ENCODE measurements at places on chromosomes 5 and 9.

GRCh38 chr5:72456391-72457074 is 50.7 kb downstream of the ZNF366 start:
- DNase-seq, result no peak

DNA sequence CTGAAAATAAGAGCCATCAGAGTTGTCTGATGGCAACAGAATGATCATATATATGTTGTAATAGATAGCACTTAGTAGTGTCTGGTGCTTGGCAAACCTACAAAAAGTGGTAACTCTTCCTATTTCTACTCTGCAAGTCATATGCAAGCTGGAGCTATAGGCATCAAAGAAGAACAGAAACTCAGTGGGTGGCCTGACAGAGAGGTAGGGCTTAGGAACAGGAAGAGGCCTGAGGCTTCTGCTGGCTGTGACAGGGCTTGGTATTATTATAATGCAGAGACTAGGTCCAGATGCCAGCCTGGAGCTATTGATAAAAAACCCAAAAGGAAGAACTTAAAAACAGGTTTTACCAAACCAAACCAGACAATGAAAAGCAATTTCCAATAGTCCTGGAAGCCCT is 4.4 kb upstream of the DIAPH1 start:
- no peak for DNase-seq

GRCh38 chr5:135887881-135888614 is 7.6 kb downstream of the IL9 start:
- DNase-seq, result no peak

GRCh38 chr9:130298662-130299279 is 33.2 kb downstream of the HMCN2 start:
- no peak for DNase-seq

GRCh38 chr9:4106760-4107143 is 193.1 kb downstream of the GLIS3 start:
- no peak for DNase-seq

DNA sequence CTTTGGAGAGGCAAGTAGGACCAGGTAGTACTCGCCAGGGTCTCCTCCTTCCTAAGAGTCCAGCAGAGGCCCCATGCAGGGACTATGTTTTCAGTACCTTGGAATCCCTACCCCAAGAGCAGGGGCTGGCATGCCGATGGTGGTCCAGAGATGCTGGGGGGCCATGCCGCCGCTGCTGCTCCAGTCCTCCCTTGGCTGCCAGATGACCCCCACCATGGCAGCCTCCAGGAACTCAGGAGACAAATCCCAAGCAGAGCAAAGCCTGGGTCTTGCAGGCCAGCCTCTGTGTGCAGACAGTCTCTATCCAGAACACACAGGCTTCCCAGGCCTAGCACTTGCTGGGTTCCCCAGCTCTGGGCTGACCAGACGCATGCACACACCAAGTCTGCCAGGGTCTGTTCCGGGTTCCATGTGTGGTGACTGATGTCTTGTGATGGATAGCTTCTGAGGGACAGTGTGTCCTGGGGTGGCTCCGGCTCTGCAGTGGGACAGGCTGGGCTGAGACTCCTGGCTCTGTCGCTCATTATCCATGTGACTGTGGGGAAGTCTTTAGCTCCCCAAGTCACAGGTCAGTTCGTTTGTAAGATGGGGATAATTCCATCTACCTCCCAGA is 127.3 kb downstream of the CRB2 start:
- DNase-seq, result no peak

GRCh38 chr9:100459963-100460362 is 13.0 kb upstream of the TMEFF1 start:
- DNase-seq, result no peak

GRCh38 chr5:97840643-97841042 is 657.6 kb upstream of the RIOK2 start:
- DNase-seq, result no peak

GRCh38 chr5:147949711-147950573 is 43.6 kb upstream of the C5orf46 start:
- DNase-seq, result no peak

GRCh38 chr5:153959134-153959957 is 79.4 kb downstream of the FAM114A2 start:
- no peak for DNase-seq

DNA sequence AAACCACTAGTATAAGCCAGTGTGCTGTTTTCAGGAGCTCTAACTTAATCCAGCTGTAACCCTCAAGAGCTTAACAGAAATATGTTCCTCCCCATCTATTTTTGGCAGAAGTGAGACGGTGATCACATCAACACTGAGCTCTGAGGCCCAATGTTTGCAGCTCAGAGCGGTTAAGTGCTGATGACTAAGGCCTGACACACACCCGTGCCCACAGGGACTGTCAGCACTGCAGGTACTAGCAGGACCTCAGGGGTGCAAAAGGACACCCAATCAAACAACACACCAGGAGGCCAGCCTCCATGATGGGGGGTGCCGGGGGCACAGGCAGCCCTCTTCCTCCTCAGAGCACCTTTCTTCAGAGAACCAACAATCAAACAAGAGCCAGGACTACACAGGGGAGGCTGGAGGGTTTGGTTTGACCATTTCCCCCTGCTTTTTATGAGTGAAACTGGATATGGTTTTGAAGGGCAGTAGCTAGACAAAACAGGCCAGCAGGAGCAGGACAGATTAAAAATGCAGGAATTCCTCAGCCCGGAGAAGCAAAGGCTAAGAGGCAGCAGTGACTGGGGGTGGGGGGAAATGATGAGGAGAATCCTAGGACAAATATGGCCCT is 61.3 kb downstream of the RAPGEF1 start:
- peak; percentile 40 for DNase-seq

GRCh38 chr9:121368138-121368522 is 1.9 kb downstream of the STOM start:
- DNase-seq, result no peak

DNA sequence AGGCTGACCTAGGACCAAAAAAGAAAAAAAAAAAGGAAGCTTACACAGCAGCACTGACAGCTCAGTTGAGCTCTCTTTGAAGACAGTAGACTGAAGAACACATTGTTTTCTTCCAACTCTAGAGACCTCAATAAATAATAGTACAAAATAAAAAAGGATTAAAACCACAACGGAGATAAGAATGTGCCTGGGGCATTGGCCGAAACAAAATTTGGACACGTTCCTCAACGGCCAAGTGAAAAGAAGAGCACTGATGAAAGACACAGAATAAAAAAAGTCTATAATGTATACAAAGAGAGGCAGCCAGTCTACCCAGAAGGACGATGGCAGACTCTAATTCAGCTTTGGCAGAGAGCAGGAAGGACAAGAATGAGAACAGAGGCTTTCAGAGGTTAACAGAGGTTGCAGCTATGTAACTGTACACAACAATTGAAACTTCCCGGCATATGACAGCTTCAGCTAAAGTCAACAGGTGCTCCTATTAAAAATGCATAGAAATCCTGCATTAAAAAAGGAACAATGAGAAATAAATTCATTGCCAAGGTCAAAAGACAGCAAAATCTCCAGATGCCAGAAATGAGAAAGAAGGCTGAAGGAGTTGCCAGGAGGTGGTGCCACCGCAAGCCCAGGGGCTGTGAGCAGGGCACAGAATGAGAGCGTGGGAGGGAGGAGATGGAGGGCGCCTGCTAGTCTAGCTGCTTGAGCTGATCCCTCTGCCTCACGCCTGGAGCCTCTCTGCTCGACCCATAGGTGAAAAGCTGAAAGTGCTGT is 113.9 kb downstream of the DCP2 start:
- DNase-seq, result no peak

GRCh38 chr9:124496075-124496449 is 11.1 kb downstream of the NR5A1 start:
- no peak for DNase-seq

DNA sequence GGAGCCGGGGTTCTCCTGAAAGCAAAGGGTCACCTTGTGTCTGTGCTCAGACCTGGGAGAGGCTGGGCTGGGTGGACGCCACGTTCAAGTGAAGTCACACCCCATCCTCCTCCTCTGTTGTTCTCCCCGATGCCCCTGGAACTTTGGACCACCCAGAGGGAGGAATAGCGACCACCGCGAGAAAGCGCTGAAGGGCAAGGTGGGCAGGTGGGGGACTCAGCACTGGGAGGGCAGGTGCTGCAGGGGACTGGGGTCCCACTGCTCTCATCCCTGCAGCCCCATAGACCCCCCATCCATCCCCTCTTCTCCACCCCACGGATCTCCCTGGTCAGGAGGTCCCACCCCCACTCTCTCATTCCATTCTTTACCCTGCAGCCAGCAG is 48.8 kb upstream of the COL5A1 start:
- no peak for DNase-seq

DNA sequence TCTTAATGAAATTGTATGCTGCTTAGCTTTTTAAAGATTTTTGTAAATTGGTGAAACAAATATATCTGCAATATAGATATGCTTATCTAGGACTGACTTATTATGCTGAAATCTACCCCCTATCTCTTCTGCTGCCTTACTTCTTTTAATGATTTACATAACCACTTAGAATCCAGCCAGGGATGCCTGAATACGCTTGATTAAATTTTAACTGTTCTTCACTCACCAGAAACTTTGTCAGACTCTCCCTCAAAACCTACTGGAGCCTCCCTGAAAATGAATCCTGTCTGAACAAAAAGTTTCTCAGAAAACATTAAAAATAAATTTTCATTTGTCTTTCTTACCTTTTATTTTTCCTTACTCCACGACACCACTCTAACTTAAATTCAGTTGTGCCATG is 111.7 kb downstream of the ST8SIA4 start:
- no peak for DNase-seq

GRCh38 chr9:134502809-134503211 is 138.8 kb upstream of the COL5A1 start:
- DNase-seq, result no peak

DNA sequence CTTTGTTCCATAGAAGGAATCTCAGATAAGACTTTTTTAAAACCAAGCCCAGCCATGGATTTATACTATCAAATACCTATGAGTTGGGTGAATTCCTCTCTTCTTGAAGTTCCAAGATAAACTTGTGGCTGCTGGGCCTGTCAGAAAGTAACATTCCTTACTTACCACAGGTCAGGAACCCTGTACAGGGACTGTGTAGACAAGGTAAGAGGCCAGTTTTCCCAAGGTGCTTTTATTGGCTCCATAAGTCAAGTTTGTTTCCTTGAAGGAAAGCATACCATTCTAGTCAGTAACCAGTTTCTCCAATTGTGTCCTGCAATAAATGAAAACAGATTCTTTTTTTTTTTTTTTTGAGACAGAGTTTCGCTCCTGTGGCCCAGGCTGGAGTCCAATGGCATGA is 8.8 kb upstream of the CLTB start:
- no peak for DNase-seq

DNA sequence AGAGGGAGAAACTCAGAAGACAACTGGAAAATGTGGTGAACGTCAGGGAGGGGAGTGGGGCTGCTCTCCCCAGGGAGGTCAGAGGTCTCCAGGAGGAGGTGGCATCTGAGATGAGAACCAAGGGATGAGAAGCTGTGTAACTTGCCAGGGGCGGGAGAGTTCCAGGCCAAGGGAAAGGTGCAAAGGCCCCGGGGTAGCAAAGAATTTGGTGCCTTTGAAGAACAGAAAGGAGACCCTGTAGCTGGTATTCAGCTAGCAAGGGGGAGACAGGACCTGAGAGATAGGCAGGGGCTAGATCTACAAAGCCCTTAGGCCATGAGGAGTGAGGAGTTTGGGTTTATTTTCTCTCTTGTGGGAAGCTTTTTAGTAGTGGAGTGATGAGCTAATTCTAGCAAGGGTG is 3.3 kb downstream of the DNM1 start:
- no peak for DNase-seq

GRCh38 chr5:115963566-115963965 is 1.3 kb downstream of the LVRN start:
- DNase-seq, result no peak

GRCh38 chr5:145971701-145972100 is 35.3 kb downstream of the SH3RF2 start:
- no peak for DNase-seq

- no peak for DNase-seq
Observed at GRCh38 chr9:135480071-135480939, 723 bp downstream of the PPP1R26 start.

DNA sequence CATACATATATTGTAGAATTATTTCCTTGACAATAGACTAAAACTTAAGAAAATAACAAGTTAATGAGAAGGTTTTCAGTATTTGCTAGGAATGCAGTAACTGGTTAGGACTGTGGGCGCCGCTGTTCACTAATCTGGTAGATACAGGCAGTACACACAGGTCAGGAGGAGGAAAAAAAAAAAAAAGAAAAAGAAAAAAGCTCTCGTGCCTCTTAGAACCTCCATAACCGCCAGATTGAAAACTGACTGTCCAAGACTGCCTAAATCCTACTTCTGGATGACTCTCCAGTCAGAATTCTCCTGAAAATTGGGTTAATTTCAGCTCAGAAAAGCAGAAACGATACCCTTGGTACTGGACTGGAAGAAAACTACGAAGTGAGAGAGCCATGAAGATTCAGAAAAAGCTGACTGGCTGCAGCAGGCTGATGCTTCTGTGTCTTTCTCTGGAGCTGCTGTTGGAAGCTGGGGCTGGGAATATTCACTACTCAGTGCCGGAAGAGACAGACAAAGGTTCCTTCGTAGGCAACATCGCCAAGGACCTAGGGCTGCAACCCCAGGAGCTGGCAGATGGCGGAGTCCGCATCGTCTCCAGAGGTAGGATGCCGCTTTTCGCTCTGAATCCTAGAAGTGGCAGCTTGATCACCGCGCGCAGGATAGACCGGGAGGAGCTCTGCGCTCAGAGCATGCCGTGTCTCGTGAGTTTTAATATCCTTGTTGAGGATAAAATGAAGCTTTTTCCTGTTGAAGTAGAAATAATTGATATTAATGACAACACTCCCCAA is at the start of gene PCDHGA1:
Gene PCDHGA1 (plus strand): TSS at position 216 of the 782 bp plus-strand sequence.
- no peak for DNase-seq

GRCh38 chr9:78695519-78695918 is 398.6 kb downstream of the PSAT1 start:
- no peak for DNase-seq

DNA sequence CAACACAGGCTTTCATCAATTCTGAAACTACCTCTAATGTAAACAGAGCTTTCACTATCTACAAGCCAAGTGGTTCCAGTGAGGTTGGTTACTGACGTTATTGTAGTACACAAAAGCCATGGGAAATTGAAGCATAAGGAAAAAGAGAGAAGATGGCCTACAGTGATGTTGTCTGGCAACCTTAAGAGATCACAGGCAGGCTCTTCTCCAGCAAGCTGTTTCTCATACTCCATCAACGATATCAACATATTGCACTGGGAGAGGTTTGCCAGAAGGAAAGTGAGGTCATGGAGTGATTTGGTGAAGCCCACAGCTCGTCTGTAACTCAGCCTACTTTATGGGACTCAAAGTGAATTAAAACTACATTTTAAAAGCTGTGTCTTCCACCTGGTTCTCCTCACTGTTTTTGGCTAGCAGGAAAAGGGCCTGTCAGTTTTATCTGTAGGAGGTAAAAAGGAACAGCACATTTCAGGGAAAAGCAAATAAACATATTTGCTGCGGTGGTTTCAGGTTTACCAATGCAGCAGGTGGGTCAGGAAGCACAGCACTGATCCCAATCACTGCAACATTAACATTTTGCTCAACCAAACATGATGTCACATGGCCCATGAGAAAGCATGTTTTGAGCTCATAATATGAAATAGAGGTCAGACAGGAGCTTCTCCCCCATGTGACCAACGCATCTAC is 72.9 kb downstream of the ARSB start:
- DNase-seq, result no peak

DNA sequence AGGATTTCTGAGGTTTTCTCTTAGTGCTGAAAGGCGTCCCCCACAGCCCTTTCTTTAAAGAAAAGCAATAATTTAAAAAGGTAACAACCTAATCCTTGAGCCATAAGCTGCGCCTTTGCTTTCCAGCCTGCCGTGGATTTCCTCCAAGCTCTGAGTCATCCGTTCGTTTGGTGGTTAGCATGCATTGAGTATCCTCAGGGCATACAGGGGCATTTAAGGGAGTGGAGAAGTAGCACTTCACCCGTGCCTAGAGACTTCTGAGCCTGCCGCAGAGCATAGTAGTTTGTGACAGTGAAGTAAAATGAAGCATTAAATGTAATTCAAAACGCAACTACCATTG is 892 bp upstream of the TNC start:
- no peak for DNase-seq
